Ovary (tissue), 10 donors: ENCODE measurements at places on chromosomes 6 and 20.

GRCh38 chr6:166026586-166027126 lies 141.0 kb downstream of the TBXT start:
- no peak for DNase-seq

GRCh38 chr6:125008957-125009356 lies 46.7 kb downstream of the RNF217 start:
- DNase-seq = no peak

GRCh38 chr6:107574856-107575255 lies 84.9 kb downstream of the SOBP start:
- no peak for DNase-seq

GRCh38 chr6:163709693-163710092 lies 295.2 kb downstream of the QKI start:
- no peak for DNase-seq

DNA sequence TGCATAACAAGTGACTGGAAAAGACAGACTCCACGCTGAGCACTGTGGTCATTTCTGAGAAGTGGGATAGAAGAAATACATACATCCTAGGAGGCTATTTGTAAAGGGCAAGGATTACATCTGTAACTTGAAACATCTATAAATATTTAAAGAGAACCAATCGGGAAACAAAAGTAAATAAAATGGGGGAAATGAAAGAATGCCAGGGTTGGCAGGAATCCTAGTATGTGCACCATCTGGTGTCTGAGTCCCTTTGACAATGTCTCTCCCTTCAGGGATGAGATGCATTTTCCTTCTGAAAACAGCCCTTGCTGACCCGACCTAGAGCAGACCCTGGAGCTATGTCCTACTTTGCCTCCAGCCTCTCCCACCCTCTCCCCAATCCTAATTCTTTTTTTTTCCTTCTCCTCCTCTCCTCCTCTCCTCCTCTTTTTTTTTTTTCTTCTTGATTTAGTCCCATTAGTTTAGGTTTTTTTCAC lies 53.2 kb downstream of the VSTM2L start:
- DNase-seq = no peak

DNA sequence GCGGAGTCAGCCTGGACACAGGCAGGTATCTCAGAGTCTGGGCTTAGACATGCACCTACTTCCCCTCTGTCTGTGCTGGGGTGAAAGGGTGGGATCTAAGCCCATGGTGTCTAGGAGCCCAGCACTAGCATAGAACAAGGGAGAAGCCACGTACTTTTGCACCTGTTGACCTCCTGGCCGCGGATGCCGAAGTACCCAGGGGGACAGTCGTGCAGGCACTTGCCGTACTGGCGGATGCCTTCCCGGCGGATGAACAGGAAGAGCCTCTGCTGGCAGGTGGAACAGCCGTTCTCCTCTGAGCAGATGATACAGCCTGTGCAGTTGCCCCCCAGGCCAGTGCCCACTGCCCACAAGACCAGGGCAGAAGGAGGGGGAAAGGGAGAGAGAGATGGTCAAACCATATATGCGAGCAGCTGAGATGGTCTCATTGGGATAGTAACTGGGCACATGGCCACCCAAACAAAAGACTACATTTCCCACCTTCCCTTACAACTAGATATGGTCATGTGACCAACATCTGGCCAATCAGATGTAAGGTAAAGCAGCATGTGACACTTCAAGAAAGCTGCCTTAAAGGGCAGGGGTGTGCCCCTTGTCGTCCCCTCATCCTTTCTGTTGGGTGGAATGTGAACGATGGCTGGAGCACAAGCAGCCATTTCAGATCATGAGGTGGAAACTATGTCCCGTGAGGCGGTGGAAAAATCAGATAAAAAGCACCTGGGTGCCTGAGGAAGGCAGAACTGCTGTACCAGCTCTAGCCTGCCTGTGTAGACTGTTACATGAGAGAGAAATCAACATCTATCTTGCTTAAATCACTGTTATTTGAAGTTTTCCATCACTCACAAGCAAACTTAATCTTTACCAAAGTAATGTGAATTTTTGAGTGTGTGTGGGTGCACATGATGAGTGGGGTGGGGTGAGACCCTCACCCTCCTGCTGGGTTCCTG lies 34.0 kb downstream of the RSPO4 start:
- DNase-seq = no peak

- no peak for DNase-seq
Observed at GRCh38 chr6:36904114-36904513, 18.4 kb downstream of the C6orf89 start.

GRCh38 chr20:53021934-53022333 lies 49.8 kb downstream of the TSHZ2 start:
- DNase-seq = no peak

DNA sequence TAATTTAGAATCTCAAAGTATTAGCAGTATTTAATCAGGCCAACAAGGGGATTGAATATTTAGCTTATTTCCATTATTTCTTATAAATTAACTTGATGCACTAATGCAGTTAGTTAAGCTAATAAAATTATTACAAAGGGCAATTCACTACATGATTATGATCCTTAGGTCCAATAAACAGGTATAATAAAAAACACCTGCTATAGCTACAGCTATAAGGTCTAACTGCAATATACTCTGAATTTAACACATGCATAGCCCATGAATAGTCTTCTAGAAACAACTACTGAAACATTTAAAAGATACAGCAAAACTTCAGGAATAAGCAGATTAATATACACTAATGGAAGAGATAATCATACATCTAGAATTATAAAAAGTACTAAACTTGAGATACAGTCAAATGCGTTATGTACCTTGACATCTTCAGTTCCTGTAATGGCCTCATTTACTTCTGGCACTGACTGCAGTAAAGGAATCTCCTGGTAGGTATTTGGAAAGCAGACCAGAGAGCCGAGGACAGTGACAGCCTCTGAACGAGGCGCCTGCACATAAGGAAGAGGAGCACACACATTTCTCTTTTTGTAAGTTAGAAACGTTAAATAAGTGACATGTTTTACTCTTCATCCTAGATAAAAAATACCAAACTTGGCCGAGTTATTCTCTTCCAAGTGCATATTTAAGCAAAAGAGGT lies 168.5 kb downstream of the INSM1 start:
- no peak for DNase-seq

DNA sequence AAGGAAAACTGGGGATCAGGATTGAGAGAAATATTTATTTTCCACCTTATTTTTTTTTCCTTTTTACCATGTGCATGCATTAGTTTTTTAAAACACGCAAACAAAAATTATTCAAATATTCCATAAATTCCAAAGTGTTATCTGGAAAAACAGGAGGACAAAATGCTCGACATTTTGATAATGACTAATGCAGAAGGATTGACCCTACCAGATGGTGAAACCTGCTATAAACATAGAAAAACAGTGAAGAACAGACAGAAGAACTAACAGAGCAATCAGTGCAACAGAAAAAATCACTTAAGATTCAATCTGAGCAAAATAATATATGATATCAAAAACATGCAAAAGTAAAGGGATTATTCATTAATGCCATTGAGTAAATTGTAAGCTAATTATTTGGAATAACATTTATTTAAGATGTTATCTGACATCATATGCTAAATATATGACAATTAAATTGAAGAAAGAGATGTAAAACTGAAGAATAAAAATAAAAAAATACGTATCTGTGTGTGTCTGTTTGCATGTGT lies 218.4 kb downstream of the LMBRD1 start:
- no peak for DNase-seq

- DNase-seq = no peak
Observed at GRCh38 chr20:12410783-12411182, 493.1 kb downstream of the BTBD3 start.

DNA sequence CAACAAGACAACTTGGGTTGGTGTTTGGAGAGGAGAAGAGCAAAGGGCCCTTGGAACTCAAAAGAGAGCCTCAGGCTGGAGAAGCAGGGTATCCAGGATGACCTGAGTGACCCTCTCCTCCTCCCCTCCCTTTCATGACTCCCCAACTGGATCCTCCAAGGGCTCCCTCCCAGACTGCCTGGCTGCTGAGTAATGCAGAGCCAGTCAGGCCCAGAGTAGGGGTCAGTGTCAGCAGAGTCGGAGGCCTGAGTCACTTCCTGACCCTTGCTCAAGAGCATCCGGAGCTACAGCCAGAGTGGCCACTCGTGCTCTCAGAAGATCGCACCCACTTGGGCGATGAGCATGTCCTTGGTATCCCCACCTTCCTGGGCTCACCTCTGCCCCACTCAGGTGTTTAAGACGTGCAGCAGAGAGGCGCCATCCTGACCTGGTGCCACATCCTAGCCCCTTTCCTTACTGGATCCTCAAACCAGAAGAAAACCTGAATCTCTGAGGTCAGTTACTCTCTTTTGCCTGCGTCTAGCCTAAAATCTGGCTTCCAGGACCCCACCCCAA lies 2.8 kb upstream of the MAPK13 start:
- no peak for DNase-seq

- DNase-seq = no peak
Observed at GRCh38 chr6:81727876-81728517, 24.5 kb downstream of the TENT5A start.

DNA sequence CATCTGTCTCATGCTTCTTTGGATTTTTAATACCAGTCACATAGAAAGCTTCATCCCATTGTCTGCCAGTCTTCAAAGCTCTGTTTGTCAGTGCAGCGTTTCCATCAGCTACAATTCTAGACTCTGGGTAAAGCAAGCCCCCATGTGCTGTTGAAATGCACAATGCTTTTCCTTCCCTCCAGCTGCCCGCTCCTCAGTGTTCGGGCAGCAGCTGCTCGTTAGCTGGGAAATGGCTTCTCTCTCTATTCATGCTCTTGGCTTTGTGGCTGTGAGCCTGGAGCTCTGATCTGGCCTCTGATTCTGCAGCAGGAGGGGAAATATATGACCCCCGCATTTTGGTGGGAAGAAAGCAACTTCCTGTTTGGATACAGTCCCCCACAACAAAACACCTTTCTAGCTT lies 213.0 kb upstream of the CDYL start:
- no peak for DNase-seq

GRCh38 chr6:85360794-85361642 lies 88.9 kb upstream of the NT5E start:
- DNase-seq = peak; percentile 28

GRCh38 chr6:115932481-115932880 lies 128.2 kb downstream of the FRK start:
- no peak for DNase-seq

DNA sequence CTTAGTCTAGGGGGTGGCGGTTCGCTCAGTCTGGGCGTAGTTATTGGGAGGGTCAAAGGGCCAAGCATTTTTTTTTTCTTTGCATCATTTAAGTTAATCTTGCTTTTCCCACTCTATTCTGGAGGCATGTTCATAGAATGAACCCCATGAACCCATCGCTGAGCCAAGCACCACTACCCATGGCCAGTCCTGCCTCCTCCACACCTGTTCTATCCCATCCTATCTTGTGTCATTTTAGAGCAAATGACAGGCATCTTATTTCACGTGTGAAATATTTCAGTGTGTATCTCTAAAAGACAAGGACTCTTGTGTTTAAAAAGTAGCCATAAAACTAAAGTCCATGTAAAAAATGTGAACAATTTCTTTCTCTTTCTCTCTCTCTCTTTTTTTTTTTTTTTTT lies 13.9 kb downstream of the SRC start:
- no peak for DNase-seq

GRCh38 chr6:124567401-124567800 lies 394.8 kb upstream of the RNF217 start:
- no peak for DNase-seq

DNA sequence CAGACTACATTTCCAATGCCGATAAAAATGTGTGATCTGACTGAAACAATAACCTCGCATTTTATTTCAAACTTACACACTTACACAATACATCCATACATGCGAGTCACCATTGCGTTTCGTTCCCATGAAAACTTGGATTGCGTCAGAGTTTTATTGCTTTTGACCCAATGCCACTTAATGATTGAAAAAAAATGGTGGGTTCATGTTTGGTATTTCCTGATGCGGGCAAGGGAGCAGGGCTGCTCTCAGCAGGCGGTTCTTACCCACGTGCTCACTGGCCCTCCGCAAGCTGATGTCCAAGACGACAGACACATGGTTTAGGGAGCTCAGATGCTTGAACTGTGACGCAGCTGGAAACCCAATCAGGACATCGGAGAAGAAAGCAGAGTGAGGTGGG lies 281.0 kb upstream of the SULF2 start:
- no peak for DNase-seq

GRCh38 chr6:112833581-112834131 lies 486.5 kb downstream of the RFPL4B start:
- no peak for DNase-seq
